ENCODE measurements at places on chromosomes 7 and 10.

- DNase-seq: peak; percentile 24
Observed at GRCh38 chr10:93745408-93746065, 12.2 kb upstream of the LGI1 start.

DNA sequence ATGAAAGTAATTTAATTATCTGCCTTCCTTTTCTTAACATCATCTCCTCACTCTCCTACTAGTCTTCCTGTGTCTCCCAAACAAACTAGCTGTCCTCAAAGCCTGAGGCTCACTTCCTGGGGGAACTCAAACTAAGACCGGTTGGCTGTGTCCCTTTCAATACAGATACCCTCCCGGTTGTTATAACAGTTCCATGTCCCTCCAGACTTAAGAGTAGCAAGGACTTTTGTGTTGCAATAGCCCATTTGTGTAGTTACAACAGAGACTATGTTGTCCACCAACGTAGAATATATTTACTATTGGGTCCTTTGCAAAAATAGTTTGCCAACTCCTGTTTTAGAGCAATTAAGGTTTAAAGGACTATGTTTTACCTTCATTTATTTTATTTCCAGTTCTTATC is 8.6 kb upstream of the TARP start:
- DNase-seq: no peak

DNA sequence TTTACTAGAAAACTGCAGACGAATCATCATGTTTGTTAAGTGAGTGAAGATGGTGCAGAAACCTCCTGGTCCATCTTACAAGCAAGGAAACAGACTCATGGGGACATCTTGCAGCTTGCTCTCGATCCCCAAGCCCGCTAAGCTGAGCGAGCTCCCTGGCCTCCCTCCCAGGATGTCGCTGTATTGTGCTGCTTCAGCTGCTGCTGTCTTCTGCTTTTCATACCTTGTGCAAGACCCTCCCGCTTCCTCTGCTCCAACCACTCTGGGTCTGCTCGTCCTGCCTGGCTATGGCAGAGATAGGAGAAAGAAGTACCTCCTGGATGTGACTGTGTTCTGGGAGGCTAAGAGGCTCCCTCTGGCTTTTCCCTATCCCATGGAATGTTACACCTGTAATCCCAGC is 285.2 kb upstream of the FZD8 start:
- no peak for DNase-seq

- no peak for DNase-seq
Observed at GRCh38 chr10:73398024-73398423, 15.8 kb downstream of the ANXA7 start.

GRCh38 chr7:40922316-40922670 is 780.6 kb downstream of the INHBA start:
- peak; percentile 97 for DNase-seq

DNA sequence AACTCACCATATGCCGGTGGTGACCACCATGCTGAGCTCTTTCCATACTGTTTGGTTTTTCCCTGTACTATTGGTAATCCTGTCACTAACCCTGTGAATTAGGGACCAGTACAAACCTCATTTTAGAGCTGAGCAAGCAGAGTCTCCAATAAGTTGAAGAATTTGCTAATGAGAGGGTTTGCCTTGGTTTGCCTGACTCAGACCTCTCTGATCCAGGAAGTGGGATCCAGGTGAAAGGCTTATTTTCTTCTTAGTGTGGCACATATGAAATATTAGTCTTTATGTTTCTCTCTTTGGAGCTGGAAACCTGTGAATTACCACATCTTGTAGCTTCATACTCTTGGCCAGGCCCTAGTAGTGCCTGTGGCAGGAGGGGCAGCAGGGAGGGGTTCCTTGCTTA is 114.1 kb upstream of the IGFBP3 start:
- DNase-seq: peak; percentile 1

DNA sequence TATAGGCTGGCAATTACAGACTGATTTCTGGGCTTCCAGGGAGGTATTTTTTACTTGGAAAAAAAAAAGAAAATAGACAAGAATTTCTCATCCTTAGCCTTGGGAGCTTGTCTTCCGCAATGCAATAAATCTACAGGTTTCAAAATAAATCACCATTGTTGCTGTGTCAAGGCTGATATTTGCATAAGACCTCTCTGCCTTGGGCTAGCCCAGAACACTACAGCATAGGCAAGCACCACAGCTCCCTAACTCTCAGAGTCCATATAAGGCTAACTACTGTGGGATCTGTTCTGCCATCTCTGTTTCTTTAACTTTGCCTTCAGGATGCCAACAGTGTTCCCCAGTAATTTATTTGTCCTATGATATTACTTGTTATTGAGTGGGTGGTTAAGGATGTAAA is 64.4 kb downstream of the ZWINT start:
- DNase-seq: no peak

DNA sequence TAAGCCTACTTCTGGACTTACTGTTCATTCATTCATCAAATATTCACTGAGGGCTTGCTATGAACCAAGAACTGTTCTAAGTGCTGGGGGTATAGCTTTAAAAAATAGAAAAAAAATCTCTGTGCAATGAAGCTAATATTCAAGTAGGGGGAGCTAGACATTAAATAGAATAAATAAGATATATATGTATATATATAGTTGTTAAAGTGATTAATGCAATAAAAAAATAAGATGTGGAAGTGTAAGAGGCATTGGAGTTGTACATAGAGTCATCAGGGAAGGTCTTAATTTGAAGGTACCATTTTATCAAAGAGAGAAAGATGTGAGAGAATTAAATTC is 181.2 kb upstream of the AGR3 start:
- DNase-seq: no peak

DNA sequence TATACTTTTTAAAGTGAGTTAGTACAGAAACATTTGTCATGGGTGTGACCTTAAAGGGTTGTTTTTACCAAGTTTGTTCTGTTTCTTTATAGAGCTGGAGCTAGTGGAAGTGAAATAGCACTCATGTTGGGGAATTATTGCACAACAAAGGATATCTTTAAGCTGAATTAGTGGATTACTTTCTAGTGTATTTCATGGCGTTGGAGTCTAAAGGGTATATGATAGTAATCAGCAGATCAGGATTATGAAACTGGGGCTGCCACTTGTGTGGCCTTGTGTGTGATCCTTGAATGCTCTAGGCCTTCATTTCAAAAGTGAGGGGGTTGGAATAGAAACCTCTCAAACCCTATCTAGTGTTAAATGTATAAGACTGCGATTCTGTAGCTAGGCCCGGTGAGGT is 123.6 kb downstream of the LYZL1 start:
- no peak for DNase-seq

- no peak for DNase-seq
Observed at GRCh38 chr10:22252801-22253579, 35.2 kb upstream of the EBLN1 start.

DNA sequence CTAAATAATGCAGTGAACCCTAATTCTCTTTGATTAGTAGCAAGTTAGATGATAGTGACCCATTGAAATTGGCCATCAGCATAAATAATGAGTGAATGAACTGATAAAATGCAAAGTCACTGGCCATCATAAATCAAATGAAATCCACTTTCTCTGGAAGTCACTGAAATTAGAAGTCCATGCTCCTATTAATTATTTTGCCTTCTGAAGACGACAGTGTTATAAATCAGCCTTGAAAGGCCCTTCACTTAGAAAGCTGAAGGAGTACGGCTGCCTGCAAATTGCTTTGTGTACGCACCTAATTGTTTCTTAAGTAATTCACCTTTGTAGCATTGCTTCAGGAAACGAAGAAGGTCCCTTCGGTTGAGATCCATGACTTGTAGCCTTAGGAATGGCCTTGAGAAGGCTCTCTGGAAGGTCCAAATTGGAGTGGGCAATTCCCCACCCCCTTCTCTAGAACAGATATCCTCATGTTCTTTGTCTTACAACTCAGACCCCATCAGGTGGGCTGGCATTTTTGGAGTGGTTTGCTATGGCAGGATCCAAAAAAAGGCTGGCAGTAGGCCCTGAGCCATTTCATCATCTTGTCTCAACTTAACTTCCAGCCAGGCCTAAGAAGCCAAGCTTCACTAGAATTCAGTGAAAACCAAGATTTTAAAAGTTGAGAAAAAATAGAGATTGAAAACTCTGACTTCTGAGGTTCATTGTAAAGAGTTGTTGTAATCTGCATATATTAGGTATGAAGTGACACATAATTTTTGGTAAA is 420.3 kb downstream of the LRMDA start:
- no peak for DNase-seq

DNA sequence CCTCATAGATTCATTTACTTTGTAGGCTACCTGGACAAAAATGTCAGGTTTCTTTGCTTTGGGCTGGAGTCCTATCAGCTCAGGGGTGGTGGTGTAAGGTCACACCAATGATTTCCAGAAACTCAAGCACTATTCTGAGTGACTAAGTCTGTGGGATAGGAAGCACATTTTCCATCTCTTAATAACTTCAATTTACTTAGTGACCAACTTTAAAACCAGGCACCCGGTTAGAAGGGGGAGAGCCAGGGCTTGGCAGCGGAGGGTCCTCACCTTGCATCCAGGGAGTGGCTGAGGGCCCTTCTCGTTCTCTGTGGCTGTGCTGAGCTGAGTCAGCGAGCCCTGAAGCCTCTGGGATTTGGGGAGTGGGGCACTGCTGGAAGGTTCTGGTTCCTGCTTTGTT is 6.7 kb downstream of the CHST3 start:
- no peak for DNase-seq

GRCh38 chr10:44377651-44378310 is 7.1 kb downstream of the CXCL12 start:
- no peak for DNase-seq

- DNase-seq: peak; percentile 25
Observed at GRCh38 chr10:110610308-110610774, 33.8 kb upstream of the RBM20 start.

DNA sequence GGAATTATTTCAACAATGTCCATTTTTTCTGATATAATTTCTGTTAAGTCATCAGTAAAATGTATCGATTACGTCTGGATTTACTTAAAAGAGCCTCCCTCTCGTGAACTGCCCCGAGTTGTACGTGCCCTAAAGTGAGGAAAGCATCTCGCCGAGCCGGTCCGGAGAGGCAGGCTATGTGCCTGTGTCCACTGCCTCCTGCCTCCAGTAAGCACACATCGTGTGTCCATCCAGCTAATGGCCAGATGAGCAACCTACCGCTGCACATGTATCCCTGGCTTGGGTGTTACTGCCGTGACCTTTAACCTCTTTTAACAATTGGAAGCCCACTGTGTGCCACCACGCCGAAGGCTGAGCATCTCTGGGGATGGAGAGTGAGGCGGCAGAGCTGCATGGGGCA is 23.2 kb upstream of the DNAJB6 start:
- DNase-seq: no peak

- no peak for DNase-seq
Observed at GRCh38 chr10:80786322-80786721, 248.6 kb downstream of the SH2D4B start.

- no peak for DNase-seq
Observed at GRCh38 chr7:153151766-153152165, 392.2 kb downstream of the ACTR3B start.

DNA sequence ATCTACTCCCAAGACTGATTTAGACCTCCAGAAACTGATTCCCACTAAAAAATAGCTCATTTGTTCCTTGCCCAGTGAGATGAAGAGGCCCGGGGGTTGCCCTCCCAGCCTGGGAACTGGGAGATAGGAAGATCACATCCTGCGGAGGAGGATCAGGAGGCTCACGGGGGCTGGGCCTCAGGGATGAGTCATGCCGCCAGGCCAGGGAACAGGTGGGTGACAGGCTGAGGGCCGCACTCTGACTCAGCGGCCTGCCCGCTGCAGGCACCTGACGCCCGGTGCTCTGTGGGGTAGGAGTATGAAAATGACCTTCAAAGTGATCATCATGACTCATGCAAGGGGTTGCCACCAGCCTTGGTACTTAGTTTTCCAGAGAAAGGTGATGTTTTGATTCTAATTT is 104.5 kb upstream of the ZPBP start:
- DNase-seq: peak; percentile 9

- no peak for DNase-seq
Observed at GRCh38 chr10:22042557-22043326, 39.2 kb upstream of the DNAJC1 start.

DNA sequence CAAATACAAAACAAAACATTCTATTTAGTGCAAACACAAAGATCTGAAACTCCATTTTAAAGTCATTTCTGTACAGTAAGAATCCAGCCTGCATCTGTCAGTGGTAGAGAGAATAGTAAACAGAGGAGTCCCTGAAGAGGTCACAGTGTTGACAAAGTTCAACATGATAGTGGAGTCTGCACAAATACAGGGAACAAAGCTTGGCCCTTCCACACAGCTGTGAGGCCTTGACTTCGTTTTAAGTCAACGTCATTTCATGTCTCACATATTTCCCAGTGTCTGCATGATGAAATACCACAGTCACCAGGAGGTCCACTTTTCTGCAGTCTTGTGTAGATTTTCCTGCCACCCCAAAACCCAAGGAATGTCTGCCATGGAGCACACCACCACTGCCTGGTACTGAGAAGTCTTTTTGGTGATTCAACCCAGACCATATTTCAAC is 33.0 kb downstream of the CYP26A1 start:
- DNase-seq: no peak

DNA sequence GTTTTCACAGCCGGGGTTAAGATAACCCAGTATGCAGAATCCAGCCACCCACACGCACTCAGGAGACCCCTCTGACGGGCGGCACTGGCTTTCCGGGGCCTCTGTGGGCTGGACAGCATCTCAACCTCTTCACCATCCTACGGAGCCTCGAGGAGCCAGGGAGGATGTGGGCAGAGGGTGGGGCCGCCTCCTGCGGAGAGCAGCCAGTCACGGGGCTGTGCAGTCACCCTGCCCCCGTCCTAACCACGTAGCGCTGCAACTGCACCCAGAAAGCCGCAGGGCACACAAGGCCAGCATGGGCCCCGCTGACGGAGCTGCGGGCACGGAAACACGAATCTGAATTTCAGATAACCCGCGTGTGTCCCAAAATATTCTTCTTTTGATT is 270.3 kb downstream of the ELFN1 start:
- DNase-seq: no peak

DNA sequence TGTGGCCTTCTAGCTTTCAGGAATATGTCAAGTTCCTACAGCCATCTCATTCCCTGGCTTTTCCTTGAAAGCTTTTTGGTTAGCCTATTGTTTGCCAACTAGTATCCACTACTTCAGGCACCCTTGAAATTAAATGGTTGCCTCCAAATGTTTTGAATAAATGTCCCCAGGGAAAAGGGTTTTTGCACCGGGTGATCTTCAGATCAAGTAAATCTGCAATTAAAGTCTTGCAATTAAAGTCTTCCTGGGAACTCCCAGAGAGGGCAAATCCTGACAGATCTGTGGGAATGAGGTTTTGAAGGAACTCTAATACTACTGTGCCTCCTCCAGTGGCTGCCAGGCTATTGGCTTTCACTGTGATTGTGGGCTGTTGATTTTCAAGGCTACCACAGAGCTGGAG is 17.7 kb upstream of the ZNRF2 start:
- no peak for DNase-seq

DNA sequence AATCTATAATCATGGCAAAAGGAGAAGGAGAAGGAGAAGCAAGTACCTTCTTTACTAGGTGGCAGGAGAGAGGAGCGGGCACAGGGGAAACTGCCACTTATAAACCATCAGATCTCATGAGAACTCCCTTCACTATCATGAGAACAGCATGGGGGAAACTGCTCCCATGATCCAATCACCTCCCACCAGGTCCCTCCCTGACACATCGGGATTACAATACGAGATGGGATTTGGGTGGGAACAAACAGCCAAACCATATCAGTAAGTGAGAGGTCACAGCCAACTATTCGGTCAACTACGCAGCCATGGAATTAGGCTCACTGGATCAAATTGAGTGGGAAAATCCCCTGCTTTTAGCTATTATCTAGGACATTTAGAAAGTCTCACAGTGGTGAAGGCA is 54.2 kb upstream of the STEAP1B start:
- no peak for DNase-seq
